ENCODE measurements at places on chromosomes 12 and 14.
A peak's percentile ranks its signal among the peaks of the same experiment; 100 is the strongest.

DNA sequence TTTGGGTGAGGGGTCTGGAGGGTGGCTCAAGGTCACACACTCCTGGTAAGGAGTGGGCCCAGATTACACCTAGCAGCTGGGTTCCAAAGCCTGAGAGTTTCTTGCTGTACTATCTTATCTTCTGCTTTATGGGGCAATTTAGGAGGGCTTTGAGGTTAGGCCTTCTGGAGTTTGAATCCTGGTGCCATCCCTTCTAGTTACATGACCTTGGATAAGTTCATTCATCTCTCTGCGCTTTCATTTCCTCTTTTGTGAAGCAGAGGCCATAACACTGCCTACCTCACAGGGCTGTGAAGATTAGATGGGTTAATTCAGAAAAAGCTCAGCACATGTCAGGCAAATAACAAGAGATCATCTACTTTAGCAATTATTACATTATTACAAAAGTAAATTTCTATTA lies 7.4 kb upstream of the KRT77 start:
- H3K27ac ChIP-seq: no peak overlapping the region
- no peak overlapping the region for H3K4me3 ChIP-seq
- peaks cover 22% of the 10 kb centered on the region for H3K27me3 ChIP-seq
- peaks cover 10% of the 10 kb centered on the region for H3K4me1 ChIP-seq
- DNase-seq: no peak

DNA sequence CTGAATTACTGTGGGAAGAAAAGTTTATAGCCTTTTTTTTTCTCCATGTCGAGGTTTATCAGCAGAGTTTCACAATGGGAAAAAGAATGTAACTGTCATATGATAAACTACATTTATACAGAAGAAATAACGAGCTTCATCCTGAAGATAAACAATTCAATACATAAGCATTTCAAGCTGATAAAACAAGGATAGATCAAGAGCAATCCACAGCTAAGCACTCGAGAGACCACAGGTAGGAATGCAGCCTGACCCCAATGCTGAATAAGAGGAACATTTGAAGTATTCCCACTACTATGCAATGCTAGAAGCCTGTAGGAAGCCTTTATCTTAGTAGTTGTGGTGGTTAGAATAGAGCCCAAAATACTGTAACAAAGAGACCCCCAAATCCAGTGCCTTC lies 32.6 kb upstream of the DAAM1 start:
- peaks cover 20% of the 10 kb centered on the region for H3K4me1 ChIP-seq
- H3K4me3 ChIP-seq: no peak overlapping the region
- H3K36me3 ChIP-seq: no peaks in the 10 kb centered on the region
- H3K27ac ChIP-seq: no peak overlapping the region
- no peak for DNase-seq

- peak overlapping the region; percentile 65 for H3K4me3 ChIP-seq
- H3K36me3 ChIP-seq: peaks cover 33% of the 10 kb centered on the region
- H3K27ac ChIP-seq: peak overlapping the region; percentile 91
- H3K27me3 ChIP-seq: no peaks in the 10 kb centered on the region
Observed at GRCh38 chr12:56188131-56188777, 1.0 kb downstream of the SMARCC2 start.

- no peak for DNase-seq
- H3K4me1 ChIP-seq: no peaks in the 10 kb centered on the region
- H3K36me3 ChIP-seq: peaks cover 11% of the 10 kb centered on the region
- H3K27me3 ChIP-seq: no peaks in the 10 kb centered on the region
Observed at GRCh38 chr12:6987956-6988553, 17.3 kb downstream of the EMG1 start.

DNA sequence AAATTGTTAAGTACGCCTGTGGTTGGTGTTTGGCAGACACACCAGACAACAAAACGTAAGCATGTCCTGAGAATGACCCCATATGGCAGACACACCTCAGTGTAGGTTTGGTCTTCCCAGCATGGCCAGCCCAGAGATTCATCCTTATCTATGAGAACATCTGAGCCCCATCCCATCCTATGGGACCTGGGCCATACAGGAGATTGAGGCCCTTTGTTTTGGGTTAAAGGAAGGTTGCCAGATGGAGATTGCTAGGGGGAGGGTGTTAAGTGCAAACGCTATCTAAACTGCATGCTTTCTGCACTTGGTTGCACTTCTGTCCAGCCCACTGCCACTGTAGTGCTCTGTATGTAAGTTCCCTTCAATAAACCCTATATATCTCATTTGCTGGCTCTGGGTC lies 4.1 kb upstream of the PCNX4 start:
- peaks cover 7% of the 10 kb centered on the region for H3K4me1 ChIP-seq
- H3K36me3 ChIP-seq: no peaks in the 10 kb centered on the region
- no peak for DNase-seq
- H3K27ac ChIP-seq: no peak overlapping the region

Measured in CD4-positive, alpha-beta memory T cell (primary cell).